ENCODE measurements at places on chromosomes 7 and 10. TPM values are rescaled to one million over a fixed set of nuclear protein-coding genes. Genes with fewer than 3 reads are reported as not detected.

FAM20C gene
- total RNA-seq, result 7.7 TPM

TUBB8 gene
- total RNA-seq, result not detected

NPC1L1 gene
- total RNA-seq, result not detected

OR2A2 gene
- total RNA-seq, result not detected

SSC4D gene
- total RNA-seq, result 0.42 TPM

HMX2 gene
- not detected for total RNA-seq

COL28A1 gene
- total RNA-seq, result 0.17 TPM

TLL2 gene
- 0.59 TPM for total RNA-seq

GOLGA7B gene
- total RNA-seq, result 3.1 TPM

UNCX gene
- total RNA-seq, result not detected

CPEB3 gene
- total RNA-seq, result 2.2 TPM

CDHR3 gene
- total RNA-seq, result 3.2 TPM

NODAL gene
- 0.51 TPM for total RNA-seq

OR2A42 gene
- total RNA-seq, result not detected

GPR22 gene
- total RNA-seq, result not detected

SPDYE8 gene
- not detected for total RNA-seq

CASD1 gene
- total RNA-seq, result 17.8 TPM

RARRES2 gene
- not detected for total RNA-seq

SKIDA1 gene
- 0.16 TPM for total RNA-seq

PANK1 gene
- 5.3 TPM for total RNA-seq

IFIT1B gene
- not detected for total RNA-seq

BEND7 gene
- total RNA-seq, result 6.0 TPM

PRKAR2B gene
- total RNA-seq, result not detected

GIMAP8 gene
- not detected for total RNA-seq
